ENCODE measurements at places on chromosomes 16 and 17.
A peak's percentile ranks its signal among the peaks of the same experiment; 100 is the strongest.

DNA sequence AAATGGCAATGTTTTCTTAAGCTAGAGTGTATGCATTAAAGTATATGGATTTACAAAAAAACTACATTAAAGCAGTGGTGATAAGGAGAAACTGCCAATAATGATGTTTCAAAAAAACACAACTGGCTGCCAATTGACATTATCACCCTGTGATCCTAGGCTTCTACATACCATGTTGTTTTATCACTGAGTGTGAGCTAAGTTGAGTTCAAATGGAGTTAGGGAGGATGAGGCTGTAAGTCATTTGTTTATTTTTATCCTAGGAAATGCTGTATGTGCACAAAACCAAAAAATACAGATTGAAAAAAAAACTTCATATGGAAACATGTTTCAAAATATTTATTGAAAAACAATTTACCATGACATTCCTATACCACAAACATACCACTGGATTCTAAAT lies 22.9 kb downstream of the CHCT1 start:
- no peak for DNase-seq

DNA sequence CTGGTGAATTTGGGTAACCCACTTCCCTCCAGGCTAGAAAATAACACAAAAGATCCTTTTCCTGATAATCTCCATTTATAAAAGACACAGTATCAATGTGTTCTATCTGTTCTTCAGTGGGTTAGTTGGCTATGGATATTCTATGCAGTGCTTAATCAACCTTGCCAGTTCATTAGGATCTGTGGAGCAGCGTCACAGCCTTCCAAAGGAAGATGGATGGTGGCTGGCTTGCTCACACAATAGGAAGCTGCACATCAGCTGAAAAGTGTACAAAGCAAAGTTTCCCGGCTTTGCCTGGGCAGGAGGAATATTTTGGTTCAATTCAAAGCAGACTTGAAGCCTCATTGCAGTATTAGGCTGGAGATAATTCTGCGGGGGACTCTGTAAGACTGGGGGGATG lies 70.3 kb upstream of the CA10 start:
- no peak for DNase-seq

- DNase-seq = no peak
These were observed 34.6 kb downstream of the CCT6B start for GRCh38 chr17:34926661-34927060.

DNA sequence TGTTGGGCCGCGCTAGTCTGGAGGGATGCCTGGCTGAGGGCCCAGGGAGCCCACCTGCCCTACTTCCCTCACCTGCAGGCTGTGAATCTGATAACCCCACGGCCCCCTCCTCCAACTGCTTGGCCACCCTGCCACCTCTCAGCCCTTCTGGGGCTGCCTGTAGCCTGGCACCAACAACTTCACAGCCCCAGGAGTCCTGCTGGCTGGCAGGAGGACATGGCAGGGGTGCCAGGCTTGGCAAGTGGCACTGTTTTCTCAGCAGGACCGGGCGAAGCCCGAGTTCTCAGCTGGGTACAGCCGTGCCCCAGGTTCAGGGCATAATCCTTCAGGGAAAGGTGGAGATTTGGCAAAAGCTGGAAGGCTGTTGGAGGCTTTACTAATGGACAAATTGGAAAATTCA lies 129.6 kb downstream of the CMIP start:
- no peak for DNase-seq

- no peak for DNase-seq
These were observed 9.6 kb downstream of the FHOD1 start for GRCh38 chr16:67237396-67238277.

- DNase-seq = no peak
These were observed 3.3 kb downstream of the FBXL16 start for GRCh38 chr16:702341-702740.

GRCh38 chr17:41655611-41656111 lies 31.3 kb upstream of the KRT17 start:
- DNase-seq = no peak

- DNase-seq = no peak
These were observed 24.5 kb downstream of the OR1D5 start for GRCh38 chr17:3038941-3039340.

DNA sequence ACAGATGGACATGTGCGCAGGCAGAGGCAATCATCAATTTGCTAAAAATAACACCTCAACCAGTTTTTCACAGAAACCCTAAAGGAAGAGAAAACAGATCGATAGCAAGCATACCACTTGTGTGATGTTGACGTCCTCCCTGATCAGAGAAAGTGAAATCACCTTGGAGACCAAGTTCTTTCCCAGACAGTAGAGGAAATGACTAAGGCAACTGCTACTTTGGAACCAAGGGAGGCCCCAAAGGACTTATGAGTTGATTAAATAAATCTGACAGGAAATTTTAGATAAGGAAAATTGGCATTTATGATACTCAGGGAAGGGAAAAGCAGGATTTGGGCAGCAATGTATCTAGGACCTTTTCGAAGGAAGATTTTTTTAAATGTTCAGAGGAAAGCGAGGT lies 267.1 kb upstream of the ASIC2 start:
- no peak for DNase-seq

DNA sequence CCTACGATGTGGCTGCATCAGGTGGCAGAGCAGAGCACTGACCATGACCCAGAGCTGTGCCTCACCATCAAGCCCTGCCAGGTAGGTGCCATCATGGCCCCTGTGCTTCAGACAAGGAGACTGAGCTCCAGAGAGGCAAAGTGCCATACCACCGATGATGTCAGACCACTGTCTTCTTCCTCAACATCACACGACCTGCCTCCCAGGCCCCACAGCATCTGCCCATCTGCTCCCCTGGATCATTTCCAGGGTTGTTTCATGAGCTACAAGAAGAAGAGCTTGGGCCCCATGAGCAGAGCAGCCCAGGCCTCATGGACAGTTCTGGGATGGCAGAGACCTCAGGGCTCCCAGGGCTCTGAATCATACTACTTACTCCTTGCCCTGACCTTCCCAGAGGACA lies 9.9 kb downstream of the XYLT1 start:
- DNase-seq = no peak

GRCh38 chr16:85246473-85246872 lies 134.2 kb upstream of the CIBAR2 start:
- DNase-seq = no peak

DNA sequence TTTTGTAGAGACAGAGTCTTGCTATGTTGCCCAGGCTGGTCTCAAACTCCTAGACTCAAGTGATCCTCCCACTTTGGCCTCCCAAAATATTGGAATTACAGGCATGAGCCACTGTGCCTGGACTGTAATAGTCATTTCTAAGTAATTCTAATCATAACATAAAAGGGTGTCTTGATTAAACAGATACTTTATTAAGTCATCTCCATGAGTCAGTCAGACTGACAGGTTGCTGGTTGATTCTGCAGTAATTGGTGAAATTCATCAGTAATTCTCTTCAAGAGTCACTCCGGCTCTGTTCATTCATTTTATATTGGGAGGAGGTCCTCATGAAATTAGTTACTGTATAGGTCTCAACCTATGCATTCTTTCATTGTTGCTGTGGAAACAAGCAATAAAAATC lies 85.6 kb downstream of the SPECC1 start:
- no peak for DNase-seq

- no peak for DNase-seq
These were observed 47.2 kb upstream of the SLC47A1 start for GRCh38 chr17:19486351-19487023.

- DNase-seq = no peak
These were observed 540 bp upstream of the CD300LF start for GRCh38 chr17:74713171-74713755.

GRCh38 chr17:83064021-83064731 lies 15.2 kb upstream of the METRNL start:
- DNase-seq = no peak

- no peak for DNase-seq
These were observed 140.6 kb downstream of the RAB11FIP4 start for GRCh38 chr17:31532081-31532480.

- DNase-seq = no peak
These were observed 2.9 kb downstream of the XPO6 start for GRCh38 chr16:28208824-28209223.

GRCh38 chr16:12390644-12391043 lies 413.0 kb downstream of the CPPED1 start:
- DNase-seq = no peak

DNA sequence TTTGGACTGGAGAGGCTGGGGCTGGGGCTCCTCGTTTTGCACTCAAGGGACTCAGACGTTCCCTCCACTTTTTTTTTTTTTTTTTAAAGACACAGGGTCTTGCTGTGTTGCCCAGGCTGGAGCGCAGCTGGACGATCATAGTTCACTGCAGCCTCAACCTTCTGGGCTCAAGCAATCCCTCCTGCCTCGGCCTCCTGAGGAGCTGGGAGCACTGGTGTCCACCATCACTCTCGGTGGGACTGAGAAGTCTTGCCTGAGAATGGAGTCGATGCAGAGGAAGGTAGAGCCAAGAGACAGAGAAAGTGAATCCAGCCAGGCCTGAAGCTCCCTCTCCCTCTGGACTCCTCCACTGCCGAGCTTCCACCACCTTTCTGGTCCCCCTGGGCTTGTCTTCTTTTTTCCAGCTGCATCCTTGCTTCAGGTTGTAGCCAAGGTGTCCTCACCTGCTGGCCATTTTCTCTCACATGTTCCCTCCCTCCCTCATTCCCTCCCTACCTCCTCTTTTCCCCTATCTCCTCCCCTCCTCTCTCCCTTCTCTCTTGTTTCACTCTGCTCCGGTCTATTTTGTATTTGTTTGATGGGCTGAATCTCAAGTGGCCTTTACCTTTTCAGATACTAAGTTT lies 233.8 kb downstream of the SNX29 start:
- DNase-seq = no peak

- no peak for DNase-seq
These were observed 14.3 kb downstream of the JUP start for GRCh38 chr17:41772218-41772585.

DNA sequence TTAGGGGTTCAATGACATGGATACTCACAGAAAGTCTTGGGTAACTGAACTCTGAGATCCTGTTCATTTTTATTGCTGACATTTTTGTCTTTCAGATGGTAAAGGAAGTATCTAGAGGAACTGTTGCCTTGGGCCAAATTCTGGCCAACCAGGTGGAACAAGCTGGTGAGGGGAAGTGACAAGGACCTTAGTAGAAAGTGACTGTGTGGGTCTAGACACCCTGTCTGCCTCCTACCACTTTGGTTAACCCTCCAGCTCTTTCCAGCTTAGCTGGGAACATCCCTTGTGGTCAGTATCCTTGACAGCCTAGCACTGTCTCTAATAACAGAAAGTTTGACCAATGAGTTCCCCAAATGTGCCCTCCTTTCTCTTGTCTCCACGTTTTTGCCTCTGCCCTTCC lies 28.8 kb upstream of the PRKCB start:
- DNase-seq = no peak

DNA sequence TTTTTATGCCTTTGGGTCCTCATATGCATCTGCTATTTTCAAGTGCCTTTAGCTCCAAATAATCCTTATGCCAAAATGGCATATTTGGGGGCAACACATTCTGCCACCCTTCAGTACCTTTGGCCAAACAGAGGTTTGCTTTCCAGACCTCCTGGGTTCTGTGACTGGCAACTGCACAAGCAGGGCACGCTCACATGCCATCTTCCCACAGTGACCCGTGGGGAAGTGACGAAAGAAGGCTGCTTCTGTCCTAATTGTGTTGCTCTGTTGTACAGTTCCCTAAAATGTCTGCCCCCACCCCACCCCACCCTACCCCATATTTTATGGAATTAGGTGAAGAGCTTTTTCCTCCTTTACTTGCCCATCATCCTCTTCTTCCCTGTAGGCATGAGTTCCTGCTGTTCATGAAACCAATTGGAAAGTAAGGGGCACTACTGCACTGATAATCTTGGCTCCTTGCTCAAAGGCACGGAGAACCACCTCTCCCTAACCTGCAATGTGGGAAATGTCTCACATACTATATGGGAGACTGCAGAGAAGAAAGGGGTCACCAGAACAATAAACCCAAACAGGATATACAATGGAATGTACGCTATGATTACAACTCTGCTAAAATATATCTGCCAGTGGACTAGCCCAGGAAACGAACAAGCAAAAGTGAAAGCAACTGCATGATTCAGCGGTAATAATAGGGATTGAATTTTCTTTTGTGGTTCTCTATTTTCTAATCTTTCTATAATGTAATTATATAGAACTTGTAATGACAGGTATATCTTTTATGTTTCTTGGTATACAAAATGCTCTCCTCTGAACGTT lies 3.3 kb upstream of the SLFN12L start:
- DNase-seq = peak; percentile 30

GRCh38 chr16:80330803-80331202 lies 210.0 kb upstream of the DYNLRB2 start:
- no peak for DNase-seq

DNA sequence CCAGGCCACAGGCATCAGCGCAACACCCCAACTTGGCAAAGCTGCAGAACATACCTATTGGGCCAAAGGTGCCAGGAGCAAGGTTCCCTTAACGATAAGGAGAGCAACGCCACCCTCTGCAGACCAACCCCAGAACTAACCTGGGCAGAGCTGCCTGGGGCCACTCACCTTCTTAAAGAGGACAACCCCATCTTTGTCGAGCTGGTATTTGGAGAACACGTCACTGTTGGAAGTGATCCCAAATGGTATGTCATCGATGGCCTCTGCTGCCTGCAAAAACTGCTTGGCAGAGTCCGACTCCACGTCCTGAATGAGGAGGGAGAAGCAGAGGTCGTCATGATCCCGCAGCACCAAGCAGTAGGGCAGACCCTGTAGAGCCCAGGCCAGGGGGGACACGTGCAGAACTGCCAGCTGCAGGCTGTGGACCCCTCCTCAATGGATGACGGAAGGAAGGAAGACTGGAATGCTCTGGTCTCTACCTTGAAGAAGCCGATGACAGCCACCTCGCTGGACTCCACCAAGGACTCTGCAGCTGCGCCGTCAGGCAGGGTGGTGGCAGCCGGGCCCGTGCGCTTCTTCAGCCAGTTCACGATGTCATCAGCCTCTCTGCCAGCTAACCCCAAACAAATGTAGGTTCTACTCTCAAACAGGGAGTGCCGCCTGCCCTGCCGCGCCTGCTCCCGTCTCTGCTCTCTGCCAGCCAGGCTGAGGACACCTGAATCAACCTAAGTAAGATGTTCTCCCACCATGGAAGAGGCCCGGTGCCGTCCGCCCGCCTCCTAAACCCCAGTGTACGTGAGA lies 5.2 kb downstream of the P4HB start:
- no peak for DNase-seq

DNA sequence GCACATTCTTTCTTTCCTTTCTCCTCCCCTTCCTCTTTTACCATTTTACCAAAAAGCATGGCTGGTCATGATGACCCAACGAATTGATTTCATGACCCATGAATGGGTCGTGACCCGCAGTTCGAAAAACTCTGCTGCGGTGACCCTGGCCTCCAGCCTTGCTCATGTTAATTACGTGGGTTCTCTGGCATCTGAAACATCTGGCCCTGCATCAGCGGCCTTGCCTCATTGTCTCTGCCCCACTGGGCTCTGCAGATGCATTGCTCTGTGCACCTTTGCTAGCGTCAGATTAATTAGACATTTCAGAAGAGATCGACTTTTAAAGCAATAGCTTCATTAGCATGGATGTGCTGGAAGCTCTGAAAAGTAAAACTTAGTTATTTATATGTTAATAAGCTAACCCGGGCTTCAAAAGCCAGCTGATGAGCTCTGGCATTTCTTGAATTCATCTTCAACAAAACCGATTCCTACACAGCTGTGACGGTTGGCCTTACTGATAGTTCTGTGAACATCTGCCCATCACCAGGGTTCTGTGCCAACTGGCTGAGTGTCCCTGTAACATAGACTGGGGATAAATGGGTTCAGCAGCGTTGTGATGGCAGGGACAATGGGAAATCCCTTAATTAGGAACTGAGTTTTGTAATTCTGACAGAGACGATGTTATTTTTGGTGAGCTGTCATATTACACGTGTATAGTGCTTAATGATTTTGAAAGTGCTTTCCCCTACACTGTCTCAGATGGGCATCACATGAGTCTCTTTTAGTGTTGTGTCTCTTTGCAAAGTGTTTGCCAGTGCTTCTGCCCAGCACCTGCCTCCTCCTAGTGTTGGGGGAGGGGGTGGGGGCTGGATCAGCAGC lies 225.9 kb upstream of the EEF2KMT start:
- DNase-seq = no peak

All from GM20000 (cell line).